Left renal cortex interstitium (tissue), 4 donors: ENCODE measurements at places on chromosomes 2 and 18. TPM values are rescaled to one million over a fixed set of nuclear protein-coding genes. Genes with fewer than 3 reads are reported as not detected.

GRCh38 chr18:43236921-43237320, 40.4 kb downstream of the SYT4 start:
- DNase-seq = no peak

DNA sequence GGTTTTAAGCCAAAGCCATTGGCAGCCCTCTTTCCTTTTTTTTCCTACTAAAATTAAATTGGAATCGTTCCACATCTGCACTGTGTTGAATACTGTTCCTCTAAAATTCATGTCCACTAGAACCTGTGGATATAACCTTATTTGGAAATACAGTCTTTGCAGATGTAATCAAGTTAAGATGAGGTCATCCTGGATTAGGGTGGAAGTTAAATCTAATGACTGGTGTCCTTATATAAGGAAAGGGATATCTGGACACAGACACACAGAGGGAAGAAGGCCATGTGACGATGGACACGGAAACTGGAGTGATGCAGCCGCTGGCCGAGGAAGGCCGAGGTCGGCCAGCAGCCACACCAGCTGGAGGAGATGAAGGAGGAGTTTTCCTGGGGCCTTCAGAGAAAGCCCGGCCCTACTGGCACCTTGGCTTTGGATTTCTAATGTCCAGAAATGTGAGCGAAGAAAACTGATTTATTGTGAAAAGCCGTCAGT, 49.4 kb downstream of the LONRF2 start:
- no peak for DNase-seq

- DNase-seq = no peak
Observed at GRCh38 chr2:223182356-223182755, 130.4 kb downstream of the KCNE4 start.

- DNase-seq = no peak
Observed at GRCh38 chr2:55838653-55839052, 84.9 kb downstream of the EFEMP1 start.

- DNase-seq = no peak
Observed at GRCh38 chr2:127985735-127986134, 42.1 kb downstream of the SAP130 start.

DNA sequence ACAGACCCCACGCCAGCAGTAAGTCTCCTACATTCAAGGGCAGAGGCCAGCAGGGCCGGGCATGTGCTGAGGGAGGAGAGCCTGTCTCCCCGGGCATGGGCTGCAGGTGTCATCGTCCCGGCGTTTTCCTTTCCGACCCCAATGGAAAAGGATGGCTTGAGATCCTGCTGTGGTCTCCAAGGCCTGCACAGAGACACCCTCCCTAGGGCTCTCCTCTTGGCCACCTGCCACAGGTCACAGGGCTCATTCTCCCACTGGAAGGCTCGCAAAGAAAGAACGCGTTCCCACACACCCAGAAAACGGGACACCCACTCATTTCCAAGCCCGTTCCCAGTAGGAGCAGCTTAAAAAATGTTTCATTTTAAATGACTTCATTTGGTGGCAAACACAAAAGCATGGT, 41.0 kb downstream of the DIPK1C start:
- DNase-seq = no peak

DNA sequence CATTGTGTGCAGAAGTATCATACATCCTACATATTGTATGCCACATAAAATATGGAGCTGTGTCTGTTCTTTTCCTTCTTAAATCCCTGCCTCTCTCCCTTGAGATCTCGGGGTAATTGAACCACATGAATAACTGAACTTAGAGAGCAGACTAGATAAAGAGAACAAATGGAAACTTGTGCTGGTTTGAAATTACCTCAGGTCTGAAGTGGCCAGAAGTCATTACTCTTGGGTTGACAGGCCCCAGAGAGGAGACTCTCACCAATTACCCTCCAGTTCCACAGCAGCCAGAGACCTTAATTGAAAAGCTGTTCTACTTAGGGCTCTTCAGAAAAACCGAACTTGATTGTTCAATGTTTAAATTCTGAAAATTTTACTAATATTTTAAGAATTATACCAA, 5.0 kb upstream of the ADAM17 start:
- DNase-seq = no peak

The CCDC150 gene
- polyA plus RNA-seq = 16.4 TPM

DNA sequence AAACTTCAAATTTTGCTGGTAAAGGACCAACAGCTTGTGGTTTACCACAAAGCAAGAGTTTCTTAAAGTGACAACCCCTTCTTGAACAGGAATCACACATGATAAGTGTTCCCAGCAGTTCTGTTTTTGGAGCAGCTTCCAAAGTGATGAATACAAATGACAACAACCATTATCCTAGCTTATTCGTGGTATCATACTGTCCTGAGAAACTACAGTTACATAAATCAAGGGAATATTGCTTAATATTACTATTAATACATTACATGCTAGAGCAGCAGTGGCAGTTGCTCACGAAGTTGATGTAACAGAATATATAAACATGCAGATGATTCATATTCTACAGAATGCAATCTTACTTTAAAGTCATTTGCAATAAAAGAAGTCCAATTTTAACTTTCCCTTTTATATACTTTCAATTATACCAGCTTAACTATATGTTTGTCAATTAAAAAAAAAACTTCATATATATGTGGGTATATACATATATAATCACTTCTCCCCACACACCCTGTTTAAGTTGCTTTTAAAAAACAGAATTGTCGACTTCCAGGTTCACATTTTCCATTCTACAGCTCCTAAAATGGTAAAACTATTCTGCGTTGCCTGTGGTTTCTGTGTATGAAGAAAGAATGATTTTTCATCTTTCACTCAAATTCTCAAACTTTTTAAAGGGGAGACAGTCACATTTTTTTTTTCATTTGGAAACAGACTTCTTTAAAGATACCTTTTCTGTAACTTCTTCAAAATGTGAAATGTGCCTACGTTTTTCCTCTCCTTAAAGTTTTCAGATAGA, 713.6 kb downstream of the TDRD15 start:
- DNase-seq = no peak

- no peak for DNase-seq
Observed at GRCh38 chr2:72548081-72548764, 277.6 kb downstream of the EXOC6B start.

DNA sequence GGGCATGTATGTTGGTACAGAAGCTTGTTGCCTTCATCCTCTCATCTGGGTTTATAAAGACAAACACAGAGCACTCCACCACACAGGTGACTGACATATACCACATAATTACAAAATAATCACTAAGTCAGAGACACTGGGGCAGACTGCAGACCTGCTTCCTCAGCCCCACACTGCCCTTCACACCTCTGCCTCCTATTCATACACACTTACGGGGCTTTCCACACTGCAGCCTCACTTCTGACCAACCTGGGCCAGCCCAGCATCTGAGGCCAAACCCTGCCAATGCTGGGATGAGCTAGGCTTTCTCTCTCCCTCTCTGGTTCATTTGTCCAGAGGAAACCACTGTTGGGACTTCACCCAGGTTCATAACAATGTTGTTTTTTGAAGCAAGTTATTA, 4.5 kb downstream of the EMX1 start:
- DNase-seq = no peak

The SLC19A3 gene
- polyA plus RNA-seq = 10.3 TPM

The REEP1 gene
- polyA plus RNA-seq = 3.2 TPM

- no peak for DNase-seq
Observed at GRCh38 chr2:78070693-78071092, 548.5 kb upstream of the LRRTM4 start.

GRCh38 chr2:190720691-190721090, 71.8 kb downstream of the NAB1 start:
- DNase-seq = no peak

GRCh38 chr2:102346381-102347130, 9.0 kb upstream of the IL18R1 start:
- no peak for DNase-seq

The KLHL41 gene
- 0.76 TPM for polyA plus RNA-seq

DNA sequence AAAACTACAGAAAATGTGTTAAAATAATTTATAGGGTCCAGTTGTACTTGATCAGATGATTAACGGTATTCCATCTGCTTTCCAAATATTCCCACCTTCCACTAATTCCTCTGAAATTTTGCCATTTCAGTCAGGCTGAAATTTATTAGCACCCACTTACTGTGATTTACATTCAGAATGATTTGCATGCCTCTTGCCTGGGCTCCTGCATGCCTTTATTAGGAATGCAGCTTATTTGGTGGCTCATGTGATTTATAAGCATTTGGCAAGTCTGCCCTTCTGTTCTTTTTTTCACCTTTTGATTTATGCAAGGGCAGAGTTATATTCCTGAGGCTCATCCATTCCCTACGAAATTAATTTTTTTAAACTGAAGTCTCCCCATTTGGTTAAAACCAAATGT, 1594.5 kb upstream of the PIK3C3 start:
- no peak for DNase-seq

The SPC25 gene
- 17.5 TPM for polyA plus RNA-seq

GRCh38 chr2:191029280-191029950, 15.4 kb upstream of the STAT1 start:
- no peak for DNase-seq

DNA sequence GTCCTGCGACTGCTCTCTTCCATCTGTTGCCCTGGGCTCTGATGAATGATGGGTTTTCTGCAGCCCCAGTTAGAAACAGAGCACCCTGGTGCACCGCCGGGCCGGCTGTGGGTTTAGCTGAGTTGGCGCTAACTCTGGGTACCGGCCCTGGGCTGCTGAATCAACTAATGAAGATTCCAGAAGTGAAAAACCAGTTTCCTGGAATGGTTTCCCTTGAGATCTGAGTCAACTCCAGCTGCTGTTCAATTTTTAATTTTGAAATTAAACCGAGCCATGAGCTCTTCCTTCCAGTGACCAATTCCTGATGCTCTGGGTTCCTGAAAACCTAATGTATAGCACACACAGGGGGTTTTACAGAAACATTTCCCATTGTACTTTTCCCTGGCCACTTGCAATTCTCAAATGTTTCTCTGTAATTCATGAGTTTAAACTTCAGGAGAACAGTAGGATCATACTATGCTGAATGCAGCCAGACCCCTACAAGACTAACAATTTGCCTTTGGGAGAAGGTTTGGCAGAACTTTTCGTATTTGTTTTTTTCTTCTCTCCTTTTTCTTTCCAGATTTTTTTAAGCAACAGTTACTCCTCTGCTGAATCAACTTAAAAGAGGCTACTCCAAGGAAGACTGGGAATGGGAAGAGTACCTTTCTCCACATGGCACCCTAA, 5.5 kb downstream of the COL6A3 start:
- no peak for DNase-seq

GRCh38 chr2:102632380-102633175, 13.2 kb downstream of the SLC9A2 start:
- no peak for DNase-seq

GRCh38 chr18:56305583-56305982, 332.8 kb downstream of the TXNL1 start:
- no peak for DNase-seq

DNA sequence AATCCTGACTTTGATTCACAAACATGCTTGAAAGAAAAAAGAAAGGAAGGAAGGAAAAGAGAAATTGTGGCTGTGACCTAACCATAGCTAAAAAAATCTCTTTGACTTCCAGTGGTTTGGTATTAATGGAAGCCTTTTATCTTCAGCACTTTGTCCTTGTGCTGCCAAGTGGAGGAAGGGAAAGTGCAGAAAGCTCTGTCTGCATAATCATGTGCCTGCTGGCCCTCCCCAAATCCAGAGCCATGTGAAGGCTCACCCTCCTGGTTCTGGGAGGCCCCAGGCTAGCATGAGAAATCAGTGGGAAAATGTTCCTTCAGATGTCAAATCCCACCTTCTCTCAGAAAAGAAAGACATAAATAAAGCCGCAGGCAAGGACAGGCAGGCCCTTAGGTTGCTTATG, 48.3 kb upstream of the BMPR2 start:
- DNase-seq = no peak

GRCh38 chr2:176772816-176773215, 439.8 kb upstream of the HNRNPA3 start:
- no peak for DNase-seq

The UPP2 gene
- 10.9 TPM for polyA plus RNA-seq

DNA sequence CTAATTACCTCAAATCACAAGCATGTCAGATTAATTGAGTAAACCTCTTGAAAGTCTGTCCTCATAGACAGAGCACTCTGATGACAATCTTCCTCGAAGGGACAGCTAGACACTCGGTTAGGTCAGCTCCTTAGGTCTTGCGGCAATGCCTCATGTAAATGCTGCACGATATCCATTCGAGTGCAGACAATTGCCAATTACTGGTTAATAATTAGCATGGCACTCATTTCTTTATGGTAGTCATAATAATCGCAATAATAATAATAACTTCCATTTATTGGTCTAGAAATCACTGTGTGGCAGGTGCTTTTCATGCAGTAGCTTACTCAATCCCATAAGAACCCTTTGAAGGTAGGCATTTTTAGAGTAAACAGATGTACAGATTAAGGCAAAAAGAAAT, 44.7 kb upstream of the DSC1 start:
- DNase-seq = no peak

The LRRTM1 gene
- 26.7 TPM for polyA plus RNA-seq

The NEURL3 gene
- polyA plus RNA-seq = 7.5 TPM

The OBSL1 gene
- 169 TPM for polyA plus RNA-seq

GRCh38 chr2:185628985-185629384, 109.6 kb upstream of the FSIP2 start:
- no peak for DNase-seq

DNA sequence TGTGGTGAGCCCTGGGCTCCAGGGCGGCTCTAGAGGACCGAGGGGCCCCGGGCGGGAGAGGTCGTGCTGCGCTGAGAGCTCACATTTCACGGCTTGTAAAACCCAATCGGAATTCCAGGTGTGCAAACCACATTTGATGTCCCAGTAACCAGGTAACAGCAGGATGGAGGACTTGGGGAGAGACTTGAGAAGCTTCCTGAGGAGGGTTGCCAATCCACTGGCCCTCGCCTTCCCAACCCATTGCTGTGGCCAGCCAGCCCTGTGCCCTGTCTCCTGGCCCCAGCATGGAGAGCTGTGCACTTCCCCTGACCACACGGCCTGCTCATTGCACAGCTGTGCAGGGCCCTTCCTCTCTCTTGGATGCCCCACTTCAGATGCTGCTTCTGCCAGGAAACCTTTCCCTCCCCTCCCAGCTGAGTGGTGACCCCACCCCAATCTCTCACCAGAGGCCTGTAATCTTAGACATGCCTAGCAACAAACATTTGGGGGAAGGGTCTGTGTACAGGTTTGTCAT, 39.6 kb downstream of the ASB1 start:
- DNase-seq = peak; percentile 16

GRCh38 chr2:216829533-216829932, 30.3 kb downstream of the TNP1 start:
- DNase-seq = no peak

The DNAJC27 gene
- 9.5 TPM for polyA plus RNA-seq
